Activated naive CD4-positive, alpha-beta T cell treated with anti-CD3 and anti-CD28 coated beads for 36 hours (primary cell): ENCODE measurements at places on chromosomes 3 and 15.
A peak's percentile ranks its signal among the peaks of the same experiment; 100 is the strongest.

DNA sequence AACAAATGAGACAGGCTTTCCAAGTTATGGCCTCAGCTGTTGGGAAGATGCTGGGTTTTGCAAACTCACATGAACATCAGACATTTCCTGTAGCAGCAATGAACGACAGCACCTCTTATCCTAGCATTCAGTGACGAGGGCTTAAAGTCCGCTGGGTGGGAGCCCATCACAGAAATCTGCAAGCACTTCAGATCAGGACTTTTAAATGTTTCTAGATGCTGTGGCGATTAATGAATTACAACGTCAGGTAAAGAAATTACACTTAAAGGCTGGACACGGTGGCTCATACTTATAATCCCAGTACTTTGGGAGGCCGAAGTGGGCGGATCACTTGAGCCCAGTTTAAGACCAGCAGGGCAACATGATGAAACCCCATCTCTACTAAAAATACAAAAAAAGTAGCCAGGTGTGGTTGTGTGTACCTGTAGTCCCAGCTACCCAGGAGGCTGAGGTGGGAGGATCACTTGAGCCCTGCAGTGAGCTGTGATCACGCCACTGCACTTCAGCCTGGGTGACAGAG, 3.9 kb downstream of the AEN start:
- peak overlapping the region; percentile 90 for H3K4me3 ChIP-seq
- H3K27ac ChIP-seq: peak overlapping the region; percentile 97
- H3K4me1 ChIP-seq: peaks cover 73% of the 10 kb centered on the region
- H3K27me3 ChIP-seq: no peaks in the 10 kb centered on the region

DNA sequence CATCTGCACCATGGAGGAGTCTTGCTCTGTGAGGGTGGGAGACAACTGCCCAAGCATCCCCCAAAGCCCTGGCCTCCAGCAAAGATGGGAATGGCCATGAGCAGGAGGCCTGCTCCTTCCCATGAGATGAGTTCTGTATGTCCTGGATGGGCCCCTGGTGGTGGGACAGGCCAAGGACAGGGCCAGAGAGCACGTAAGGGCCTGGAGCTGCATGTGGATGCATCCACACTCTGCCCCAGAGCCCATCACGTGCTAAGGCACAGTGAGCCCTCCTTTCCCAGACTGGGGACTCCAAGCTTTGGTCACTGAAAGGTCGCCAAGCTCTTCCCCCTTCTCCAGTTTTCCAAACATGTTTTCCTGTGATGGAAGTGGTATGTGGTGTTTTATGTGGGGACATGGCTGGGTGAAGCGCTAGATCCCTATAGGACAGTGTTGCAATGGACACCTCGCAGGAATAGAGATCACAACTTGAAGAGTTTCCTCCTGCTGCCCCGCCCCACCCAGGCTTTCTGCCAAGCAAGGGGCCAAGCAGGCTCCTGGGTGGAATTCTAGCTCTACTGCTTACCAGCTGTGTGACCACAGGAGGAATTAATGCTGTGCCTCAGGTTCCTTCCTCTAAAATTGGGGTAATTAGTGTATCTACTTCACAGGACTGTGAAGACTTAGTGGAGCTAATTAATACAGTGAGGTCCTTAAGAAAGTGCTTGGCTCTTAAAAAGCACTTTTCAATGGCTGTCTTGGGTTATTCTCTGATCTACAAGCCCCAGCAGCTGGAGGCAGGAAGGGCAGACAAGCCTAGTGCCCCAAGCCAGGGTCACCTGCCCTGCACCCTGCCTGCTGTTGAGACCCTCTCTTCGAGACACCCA, 106.4 kb upstream of the RPL32 start:
- no peaks in the 10 kb centered on the region for H3K36me3 ChIP-seq
- H3K4me3 ChIP-seq: no peak overlapping the region
- no peak for DNase-seq
- H3K27me3 ChIP-seq: no peaks in the 10 kb centered on the region

GRCh38 chr15:73368301-73369136, at the start of gene HCN4:
HCN4 (minus strand) TSS chr15:73368958; CDS start chr15:73368270, 688 bp downstream.
- H3K27ac ChIP-seq: no peak within 1 kb of the TSS
- H3K36me3 ChIP-seq: no peaks in the 10 kb centered on the region
- H3K4me3 ChIP-seq: no peak within 1 kb of the TSS
- H3K27me3 ChIP-seq: peaks cover 45% of the 10 kb centered on the region
- no peak for DNase-seq

DNA sequence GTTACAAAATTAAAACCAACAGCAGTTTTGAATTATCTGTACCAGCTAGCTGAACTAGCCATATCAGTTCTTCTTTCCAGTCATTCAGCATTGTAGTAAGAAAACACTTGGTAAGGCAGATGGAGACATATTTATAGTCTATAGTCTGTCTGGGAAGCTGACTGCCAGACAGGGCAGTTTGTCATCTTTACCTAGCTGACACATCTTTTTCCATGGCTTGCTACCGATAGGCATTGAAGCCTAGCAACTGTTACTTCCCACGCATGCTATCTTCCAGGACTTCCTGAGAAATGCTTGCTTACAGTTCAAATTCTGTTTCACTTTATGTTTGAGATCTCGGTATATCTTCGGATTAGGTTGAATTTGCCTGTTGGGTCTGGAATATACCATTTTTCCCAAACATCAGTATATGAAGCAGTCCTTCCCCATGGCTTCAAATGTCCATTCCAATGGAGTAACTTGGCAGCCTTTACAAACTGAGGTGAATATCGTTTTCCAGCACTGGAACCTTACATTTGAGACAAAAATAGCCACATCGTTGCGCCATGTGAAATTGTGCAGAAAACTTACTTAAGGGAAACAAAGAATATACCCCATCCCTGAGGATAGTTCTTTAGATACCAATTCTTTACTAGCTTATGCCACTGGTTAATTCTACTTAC, 8.8 kb downstream of the GNL3 start:
- peaks cover 59% of the 10 kb centered on the region for H3K36me3 ChIP-seq
- H3K4me3 ChIP-seq: no peak overlapping the region
- H3K27ac ChIP-seq: peak overlapping the region; percentile 44
- peaks cover 62% of the 10 kb centered on the region for H3K4me1 ChIP-seq

DNA sequence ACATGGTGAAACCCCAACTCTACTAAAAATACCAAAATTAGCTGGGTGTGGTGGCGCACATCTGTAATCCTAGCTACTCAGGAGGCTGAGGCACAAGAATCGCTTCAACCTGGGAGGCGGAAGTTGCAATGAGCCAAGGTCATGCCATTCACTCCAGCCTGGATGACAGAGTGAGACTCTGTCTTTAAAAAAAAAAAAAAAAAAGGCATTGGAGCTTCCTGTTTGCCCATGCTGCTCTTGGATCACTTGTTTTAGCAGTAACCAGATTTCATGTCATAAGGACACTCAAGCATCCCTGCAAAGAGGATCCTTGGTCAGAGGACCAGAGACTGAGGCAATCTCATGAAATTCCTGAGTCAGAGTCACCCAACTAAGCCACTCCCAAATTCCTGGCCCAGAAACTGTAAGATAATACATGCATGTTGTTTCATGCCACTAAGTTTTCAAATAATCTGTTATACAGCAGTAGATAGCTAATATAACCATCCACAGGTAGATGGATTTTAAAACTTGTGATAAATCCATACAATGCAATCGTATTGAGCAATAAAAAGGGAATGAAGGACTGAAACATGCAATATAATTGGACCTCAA, 82.0 kb upstream of the XXYLT1 start:
- H3K27ac ChIP-seq: no peak overlapping the region
- no peak overlapping the region for H3K4me3 ChIP-seq
- no peaks in the 10 kb centered on the region for H3K27me3 ChIP-seq
- no peak for DNase-seq

DNA sequence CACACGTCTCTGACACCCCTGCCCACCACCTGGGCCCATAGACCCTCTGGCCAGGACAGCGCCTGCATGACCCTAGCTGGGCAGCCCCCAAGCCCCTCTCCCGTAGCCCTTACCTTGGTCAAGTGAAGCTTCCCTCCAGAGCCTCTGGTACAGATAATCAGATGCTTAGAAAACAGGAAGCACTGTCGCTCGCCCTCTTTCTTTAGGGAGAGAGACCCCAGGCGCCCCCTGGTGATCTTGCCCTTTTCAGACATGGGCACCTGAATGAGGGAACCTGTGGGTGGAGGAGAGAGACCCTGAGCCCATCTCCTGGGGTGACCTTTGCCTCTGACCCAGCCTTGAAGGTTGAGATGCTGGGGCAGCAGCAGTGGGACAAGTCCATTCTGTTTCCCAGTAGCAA, 65.4 kb downstream of the RASGRF1 start:
- no peaks in the 10 kb centered on the region for H3K4me1 ChIP-seq
- H3K27me3 ChIP-seq: peaks cover 7% of the 10 kb centered on the region
- peak; percentile 26 for DNase-seq
- peaks cover 2% of the 10 kb centered on the region for H3K36me3 ChIP-seq
